ENCODE measurements at places on chromosomes 1 and 21.

DNA sequence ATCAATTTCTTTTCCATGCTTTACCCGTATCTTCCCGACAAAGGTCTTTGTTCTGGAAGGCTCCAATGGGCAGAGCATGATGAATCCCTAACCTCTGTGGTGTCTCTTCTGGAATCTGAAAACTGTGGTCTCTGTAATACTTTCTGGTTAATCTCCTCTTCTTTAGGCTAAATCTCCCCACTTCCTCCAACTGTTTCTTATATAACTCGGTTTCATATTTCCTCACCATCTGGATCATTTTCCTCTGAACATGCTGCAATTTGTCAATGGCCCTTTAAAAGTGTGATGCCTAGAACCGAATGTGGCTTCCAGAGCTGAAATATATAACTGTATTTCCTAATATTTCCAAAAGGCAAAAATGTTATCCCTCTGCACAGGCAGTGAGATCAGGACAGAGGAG is 66.1 kb downstream of the ALG14 start:
- DNase-seq = no peak

- DNase-seq = no peak
Measured at GRCh38 chr1:211129776-211130175, 4.2 kb downstream of the KCNH1 start.

DNA sequence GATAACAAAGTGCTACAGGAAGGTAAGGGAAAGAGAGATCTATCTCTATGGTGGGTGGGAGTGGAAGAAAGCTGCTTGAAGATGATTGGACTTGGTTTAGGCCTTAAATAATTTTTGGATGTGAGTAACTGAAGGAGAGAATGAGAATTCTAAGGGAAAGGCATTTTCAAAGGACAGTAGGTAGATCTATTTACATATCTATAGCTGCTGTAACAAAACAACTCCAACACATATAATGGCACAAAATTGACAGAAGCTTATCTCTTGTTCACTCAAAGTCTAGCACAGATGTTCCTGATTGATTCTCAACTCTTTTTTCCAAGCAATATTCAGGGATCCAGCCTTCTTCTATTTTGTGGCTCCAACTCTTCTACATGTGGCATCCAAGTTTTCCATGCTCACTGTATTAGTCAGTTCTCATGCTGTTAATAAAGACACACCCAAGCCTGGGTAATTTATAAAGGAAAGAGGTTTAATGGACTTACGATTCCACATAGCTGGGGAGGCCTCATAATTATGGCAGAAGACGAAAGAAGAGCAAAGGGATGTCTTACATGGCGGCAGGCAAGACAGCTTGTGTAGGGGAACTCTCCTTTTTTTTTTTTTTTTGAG is 3.1 kb upstream of the DDAH1 start:
- no peak for DNase-seq

DNA sequence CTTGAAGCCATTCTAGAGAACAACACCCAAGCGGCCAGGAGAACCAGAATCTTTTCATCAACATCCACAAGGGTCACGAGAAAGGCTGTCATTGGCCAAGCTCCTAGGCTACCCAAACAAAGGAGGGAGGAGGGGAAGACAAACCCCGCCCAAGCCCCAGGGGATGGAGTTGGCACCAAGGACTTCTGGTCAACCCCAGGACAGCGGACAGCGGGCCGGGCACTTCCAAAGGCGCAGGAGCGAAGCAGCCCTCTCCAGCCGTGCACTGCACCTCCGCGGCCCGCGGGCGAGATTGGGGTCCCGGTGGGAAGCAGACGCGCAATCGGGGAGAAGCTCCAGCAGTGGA is at the start of gene CLIC6:
CLIC6 (plus strand) TSS at position 192 of the 346 bp plus-strand sequence. CDS start 395 bp downstream, outside the sequence.
- no peak for DNase-seq

DNA sequence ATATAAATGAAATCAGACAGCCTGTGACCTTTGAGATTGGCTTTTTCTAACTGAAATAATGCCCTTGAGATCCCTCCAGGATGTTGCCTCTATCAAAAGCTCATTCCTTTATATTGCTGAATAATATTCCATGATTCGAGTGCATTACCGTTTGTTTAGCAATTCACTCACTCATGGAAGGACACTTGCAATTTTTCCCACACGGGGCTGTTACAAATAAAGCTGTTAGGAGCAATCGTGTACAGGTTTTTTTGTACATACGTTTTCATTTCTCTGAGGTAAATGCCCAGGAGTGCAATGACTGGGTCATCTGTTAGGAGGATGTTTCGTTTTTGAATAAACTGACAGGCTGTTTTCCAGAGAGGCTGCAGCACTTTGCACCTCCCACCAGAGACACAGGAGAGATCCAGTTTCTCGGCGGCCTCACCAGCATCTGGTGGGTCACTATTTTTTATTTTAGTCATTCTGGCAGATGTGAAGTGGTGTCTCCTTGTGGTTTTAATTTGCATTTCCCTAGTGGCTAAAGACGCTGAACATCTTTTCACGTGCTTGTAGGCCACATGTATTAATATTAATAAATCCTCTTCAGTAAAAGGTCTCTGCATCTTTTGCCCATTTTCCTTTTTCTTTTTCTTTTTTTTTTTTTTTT is 11.0 kb downstream of the PRDM15 start:
- DNase-seq = no peak

GRCh38 chr1:245025525-245025924 is 129.3 kb upstream of the KIF26B start:
- DNase-seq = no peak

All from stimulated activated CD8-positive, alpha-beta memory T cell treated with anti-CD3 and anti-CD28 coated beads, Interleukin-4, amount 100 ng/mL, for 1 hour (primary cell).